ENCODE measurements at places on chromosomes 12 and 14.

DNA sequence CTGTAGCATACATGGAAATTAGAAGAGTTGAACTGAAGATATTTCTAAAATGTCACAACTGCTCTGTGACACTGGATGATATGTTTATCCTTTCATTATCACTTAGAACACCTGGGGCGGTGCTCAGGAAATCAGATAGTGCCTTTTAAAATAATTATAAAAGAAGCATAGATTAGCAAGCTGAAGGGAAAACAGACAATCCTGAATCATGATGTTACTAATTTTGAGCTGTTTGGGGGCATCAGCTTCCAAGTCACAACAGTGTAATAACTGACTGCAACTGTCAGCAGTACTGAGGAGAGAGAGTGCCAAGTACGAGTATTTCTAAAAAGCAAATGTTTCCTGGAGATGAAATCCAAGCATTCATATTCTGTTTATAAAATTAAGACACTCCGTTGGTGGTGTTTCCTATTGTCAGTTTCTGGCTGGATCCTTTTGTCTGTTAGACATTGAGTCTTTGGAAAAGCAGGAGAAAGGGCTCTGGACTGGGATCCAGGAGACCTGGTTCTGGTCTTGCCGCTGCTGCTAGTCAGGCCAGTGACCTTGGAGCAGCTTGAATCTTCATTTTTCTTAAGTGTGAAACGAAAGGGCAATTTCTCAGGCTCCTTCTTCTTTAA is 380.1 kb downstream of the EGLN3 start:
- no peak for DNase-seq

- DNase-seq: no peak
Observed at GRCh38 chr12:105077435-105077834, 6.8 kb downstream of the ALDH1L2 start.

DNA sequence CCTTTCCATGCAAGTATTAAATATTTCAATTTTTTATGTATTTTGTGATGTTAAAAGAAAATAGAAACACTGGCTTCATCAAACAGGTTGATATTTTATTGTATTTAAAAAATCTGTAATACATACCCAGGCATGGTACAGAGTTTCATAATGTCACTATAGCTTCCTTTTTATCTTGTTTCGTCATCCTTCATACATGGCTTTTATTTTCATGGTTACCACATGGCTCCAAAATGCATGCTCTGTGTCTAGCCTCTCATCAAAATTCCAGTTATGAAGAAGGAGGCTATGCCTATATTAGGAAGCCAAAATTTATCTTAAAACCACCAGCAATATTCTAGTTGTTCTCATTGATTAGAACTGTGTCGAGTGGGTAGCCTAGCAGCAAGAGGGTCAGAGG is 464.8 kb downstream of the BTG1 start:
- DNase-seq: no peak

- no peak for DNase-seq
Observed at GRCh38 chr14:61616524-61617185, 78.7 kb upstream of the HIF1A start.

DNA sequence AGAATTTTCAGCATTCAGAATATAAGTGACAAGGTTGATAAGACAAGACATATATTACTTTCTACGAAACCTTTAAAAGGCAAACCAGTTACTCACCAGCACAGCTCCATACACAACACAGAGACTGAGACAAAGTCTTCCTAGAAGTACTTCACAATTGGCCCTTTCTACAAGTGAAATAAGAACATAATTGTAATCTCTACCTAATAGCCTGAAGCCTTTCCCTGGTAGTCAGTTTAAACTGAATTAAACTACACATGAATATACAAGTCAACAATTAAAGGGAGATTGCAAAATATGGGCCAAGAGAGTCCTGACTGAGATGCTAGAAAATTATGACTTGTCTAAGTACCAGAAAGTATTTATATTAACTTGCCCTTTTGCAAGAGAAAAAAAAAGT is 95.9 kb downstream of the PUS7L start:
- no peak for DNase-seq

- DNase-seq: no peak
Observed at GRCh38 chr12:90630006-90630405, 325.0 kb downstream of the CCER1 start.

DNA sequence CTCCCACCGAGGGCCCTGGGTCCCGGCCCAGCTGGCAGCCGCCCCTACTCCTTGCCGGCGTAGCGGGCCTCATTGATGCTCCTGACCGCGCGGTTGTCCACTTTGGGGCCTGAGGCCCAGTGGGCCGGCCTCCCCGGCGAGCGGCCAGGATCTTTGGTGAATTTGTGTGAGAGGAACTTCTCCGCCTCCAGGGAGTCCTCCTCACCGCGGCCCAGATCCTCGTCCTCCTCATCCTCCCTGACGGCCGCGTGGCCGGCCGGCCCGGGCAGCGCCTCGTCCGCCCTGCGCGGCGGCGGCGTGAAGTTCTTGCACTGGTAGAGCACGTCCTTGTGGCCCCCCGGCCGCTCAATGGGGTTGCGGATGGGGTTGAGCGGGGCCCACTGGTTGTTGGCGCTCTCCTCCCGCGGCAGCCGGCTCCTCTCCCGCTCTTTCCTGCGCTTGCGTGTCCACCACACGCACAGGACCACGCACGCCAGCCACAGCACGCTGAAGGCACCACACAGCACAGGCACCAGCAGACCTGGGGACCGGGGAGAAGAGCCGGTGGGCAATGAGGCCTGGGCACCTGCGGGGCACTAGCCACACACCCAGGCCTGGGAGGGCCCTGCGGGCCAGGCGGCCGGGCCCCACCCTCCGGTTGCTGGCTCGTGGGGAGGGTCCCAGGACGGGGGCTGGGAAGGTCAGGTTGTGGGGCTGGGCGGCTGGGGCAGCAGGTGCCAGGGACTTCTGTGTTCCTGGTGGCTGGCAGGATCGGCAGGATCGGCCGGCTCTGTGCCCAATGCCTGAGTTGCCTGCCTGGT is 25.7 kb downstream of the JAG2 start:
- DNase-seq: no peak

- DNase-seq: no peak
Observed at GRCh38 chr12:94597268-94597667, 53.1 kb downstream of the TMCC3 start.

GRCh38 chr12:46260913-46261476 is 7.8 kb downstream of the SLC38A1 start:
- no peak for DNase-seq

GRCh38 chr12:121530600-121531355 is 50.0 kb downstream of the KDM2B start:
- DNase-seq: no peak

- no peak for DNase-seq
Observed at GRCh38 chr14:103472939-103473338, 49.7 kb downstream of the CKB start.

DNA sequence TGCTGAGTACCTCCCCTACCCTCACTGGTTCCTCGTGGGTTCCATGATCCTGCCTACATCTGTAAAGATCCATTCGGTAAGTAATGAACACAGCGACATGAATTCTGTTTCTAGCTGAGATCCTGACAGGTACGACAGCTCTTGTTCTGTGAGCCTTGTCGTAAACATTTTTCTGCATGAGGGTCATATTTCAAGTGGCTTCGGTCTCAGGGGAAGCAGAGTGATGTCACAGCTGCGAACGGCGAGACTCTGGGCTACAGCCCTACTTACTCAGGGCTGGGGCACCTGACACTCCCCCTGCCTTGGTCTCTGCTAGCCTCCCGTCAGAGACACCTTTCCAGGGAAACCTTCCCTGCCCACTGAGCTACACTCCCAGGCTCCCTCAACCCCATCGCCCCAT is 85.8 kb downstream of the RBM19 start:
- DNase-seq: no peak

- no peak for DNase-seq
Observed at GRCh38 chr12:131108177-131108955, 154.7 kb downstream of the ADGRD1 start.

- no peak for DNase-seq
Observed at GRCh38 chr12:6310771-6311610, 509 bp downstream of the PLEKHG6 start.

DNA sequence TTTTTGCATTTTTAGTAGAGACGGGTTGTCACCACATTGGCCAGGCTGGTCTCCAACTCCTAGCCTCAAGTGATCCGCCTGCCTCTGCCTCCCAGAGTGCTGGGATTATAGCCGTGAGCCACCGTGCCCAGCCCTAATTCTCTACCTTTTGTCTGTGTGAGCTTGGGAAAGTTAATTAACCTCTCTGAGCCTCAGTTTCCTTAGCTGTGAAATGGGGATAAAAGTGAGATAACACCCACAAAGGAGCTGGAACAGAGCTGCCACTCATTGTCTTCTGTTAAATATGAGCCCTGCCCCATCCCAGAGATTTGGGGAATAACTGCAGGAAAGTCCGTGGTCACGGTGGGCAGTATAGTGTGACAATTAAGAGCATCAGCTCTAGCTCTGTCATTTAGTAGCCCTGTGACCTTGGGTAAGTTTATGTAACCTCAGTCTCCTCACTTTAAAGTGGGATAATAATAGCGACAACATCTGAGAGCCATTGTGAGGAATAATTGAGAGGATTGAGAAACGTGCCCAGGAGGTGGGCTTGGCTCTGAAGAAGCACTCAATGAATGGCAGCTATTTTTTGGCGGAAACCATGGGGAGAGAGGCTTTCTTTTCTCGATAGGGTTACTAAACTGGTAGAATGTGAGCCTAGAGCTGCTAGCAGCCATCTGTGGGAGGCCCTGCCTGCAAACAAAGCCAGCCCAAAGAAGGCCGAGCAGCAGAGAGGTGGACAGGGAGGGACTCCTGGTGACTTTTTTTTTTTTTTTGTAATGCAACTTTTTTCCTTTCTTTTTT is 60.8 kb upstream of the MED13L start:
- no peak for DNase-seq

GRCh38 chr14:33740531-33740930 is 210.3 kb downstream of the EGLN3 start:
- no peak for DNase-seq

- no peak for DNase-seq
Observed at GRCh38 chr14:92254786-92255185, 68.2 kb upstream of the SLC24A4 start.

Measured in stimulated activated CD4-positive, alpha-beta T cell treated with anti-CD3 and anti-CD28 coated beads, Interleukin-1b, Interleukin-23, amount 100 ng/mL, for 1 hour (primary cell).